ENCODE measurements at places on chromosomes 3 and 15. TPM values are rescaled to one million over a fixed set of nuclear protein-coding genes. Genes with fewer than 3 reads are reported as not detected.

Gene CHMP2B
- total RNA-seq = 27.4 TPM

Gene GRM2
- not detected for total RNA-seq

Gene CCDC14
- total RNA-seq = 14.9 TPM

Gene CLDN1
- not detected for total RNA-seq

Gene ZNF660
- 0.61 TPM for total RNA-seq

Gene TMCO5A
- not detected for total RNA-seq

Gene HYAL3
- total RNA-seq = 6.2 TPM

Gene ECT2
- total RNA-seq = 38.3 TPM

Gene DGKG
- total RNA-seq = not detected

Gene CACNA2D2
- total RNA-seq = not detected

Gene ACOX2
- total RNA-seq = 1.7 TPM

Gene LYZL4
- not detected for total RNA-seq

Gene KIF9
- total RNA-seq = 3.8 TPM

Gene GOLGA8J
- not detected for total RNA-seq

Gene GOLGA8T
- under 0.01 TPM for total RNA-seq

Gene GPR27
- total RNA-seq = not detected

Gene SI
- not detected for total RNA-seq

Gene SLC9C1
- total RNA-seq = not detected

Gene SCG5
- 3.2 TPM for total RNA-seq

Gene IL20RB
- total RNA-seq = 0.65 TPM

Gene ZNF385D
- not detected for total RNA-seq

Gene PLCD1
- total RNA-seq = 11.6 TPM

Gene CCR8
- not detected for total RNA-seq

Gene SLC12A1
- total RNA-seq = not detected

Gene ZNF639
- total RNA-seq = 54.4 TPM

Gene SH3GL3
- total RNA-seq = not detected
